Central memory CD8-positive, alpha-beta T cell (primary cell): ENCODE measurements at places on chromosomes 4 and X.

- DNase-seq = no peak
These were observed 34.1 kb downstream of the PRRG1 start for GRCh38 chrX:37383313-37383712.

DNA sequence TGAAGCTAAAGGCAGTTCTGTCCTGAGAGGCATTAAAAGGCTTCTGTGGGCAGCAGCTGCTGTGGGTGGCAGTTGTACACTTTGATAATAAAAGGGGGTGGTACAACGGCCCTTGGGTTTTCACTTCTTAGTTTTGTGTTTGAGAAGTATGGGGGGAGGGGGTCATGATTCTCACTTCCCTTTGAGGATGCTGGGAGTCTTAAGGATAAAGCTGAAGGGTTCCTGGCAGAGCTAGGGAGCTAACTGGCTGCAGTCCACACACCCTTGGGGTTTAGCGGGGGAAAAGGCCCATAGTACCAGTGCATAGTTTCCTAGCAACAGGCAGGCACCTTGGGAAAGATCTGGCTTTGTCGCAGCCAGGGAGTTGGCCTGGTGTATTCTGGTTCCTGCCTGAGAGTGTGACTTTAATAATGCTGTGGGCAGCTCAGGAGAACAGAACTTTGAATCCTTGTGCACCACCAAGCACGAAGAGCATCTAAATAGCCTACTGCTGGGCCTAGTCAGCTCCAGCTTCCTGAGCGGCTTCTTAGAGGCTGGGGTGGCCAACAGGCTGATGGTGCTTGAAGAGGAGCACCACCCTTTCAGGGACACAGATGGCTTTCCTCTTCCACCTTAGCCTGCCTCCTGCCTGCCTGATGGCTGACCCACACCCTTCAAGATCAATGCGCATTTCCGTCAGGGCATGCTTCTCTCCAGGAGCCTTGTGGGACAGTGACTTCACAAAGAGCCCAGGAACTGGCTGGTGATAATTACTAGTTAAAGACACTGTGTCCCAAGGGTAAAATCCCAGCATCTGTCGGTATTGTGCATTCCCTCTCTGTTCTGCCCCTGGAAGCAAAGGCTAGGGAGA lies 12.5 kb downstream of the ZBTB33 start:
- no peak for DNase-seq

- DNase-seq = no peak
These were observed 41.1 kb downstream of the AMMECR1 start for GRCh38 chrX:110276778-110277177.

DNA sequence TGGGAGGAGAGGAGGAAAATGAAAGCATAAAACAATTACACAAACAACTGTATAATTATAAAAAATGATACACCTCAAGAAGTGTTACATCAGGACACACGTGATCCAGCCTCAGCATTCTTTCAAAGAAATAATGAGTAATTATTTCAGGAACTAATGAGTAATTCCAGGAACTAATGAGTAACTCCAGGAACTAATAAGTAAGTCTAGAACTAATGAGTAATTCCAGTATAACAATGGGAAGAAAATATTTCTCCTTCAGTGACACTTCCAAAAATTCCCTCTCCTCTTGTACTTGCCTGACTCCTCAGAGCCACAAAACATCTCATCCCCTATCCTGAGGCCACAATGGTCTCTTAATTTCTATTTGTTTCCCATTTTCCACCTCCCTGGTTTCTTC lies 63.5 kb upstream of the COL25A1 start:
- no peak for DNase-seq

DNA sequence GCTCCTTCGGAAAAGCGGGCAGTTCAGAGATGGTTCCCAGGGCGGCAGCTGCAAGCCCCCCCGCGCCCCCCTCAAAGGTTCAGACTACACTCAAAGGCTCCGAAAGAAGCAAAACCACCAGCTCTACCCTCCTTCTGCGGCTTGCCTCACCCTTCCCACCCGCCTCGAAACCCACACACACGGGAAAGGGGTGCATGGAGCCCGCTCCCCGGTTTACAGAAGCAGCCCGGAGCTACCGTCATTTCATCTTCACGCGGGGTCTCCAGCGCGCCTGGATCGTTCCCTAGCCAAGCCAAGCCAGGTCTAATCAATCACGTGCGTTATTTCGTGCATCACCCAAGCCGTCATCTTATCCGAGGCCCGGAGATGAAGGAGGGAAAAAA lies 1.2 kb downstream of the NLGN4X start:
- no peak for DNase-seq

DNA sequence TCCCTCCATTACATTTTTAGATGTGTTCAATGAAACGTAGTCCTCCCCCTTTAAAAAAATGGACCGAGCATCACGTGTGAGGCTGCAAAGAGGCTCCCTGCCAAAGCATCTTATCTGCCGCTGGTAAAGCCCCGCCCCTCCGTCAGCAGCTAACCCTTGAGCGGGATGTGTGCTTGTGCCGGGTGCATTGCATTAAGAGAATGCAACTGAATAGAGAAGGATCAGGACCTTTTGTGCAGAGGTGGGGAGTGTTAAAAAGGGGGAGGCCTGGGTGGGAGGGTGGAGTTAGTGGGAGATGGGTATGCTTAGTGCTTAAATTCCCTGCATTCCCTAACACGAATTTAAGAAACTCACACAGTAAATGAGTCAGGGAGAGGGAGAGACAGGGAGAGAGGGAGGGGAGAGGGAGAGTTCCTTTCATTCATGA lies 66.0 kb downstream of the TBL1X start:
- DNase-seq = peak; percentile 38

GRCh38 chr4:48340276-48340964 lies 909 bp upstream of the SLAIN2 start:
- no peak for DNase-seq

DNA sequence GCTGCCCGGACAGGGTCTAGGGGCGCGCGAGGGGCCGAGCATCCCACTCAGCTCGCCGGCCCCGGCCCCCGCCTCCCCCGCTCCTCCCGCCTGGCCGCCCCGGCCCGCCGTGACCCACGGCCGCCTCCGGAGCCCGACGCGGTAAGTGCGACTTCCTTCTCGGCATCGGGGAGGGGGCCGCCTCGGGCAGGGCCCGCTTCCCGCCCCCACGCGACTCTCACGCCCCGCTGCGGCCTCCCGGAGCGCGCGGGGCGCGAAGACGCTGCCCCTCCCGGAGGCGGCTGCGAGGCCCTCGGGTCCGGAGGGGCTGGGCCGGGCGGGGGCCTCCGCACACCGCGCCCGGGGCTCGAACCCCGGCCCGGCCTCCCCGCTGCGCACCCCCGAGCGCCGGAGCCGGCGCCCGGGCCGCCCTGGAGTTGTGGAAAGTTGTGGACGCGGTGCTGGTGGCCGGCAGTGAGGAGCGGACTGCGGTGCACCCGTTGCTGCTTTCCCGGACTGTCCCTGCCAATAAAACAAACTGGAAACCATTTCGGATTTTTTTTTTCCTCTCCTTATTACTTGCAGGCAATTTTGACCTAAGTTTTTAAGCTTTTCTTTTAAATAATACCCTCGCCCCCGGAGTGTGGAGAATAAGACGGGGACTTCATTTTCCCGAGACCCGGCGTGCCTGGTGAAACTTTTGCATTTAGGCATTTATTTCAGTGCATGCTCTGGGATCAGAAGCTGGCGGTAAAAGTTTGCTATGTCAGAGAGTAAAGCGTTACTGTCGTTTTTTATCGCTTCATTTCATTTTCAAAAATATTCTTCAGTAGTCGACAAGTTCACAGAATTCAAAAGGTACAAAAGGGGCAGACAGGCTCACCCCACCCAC lies 13.0 kb upstream of the TMEM156 start:
- DNase-seq = peak; percentile 25

- DNase-seq = no peak
These were observed 116.5 kb downstream of the CFAP299 start for GRCh38 chr4:80452055-80452454.

DNA sequence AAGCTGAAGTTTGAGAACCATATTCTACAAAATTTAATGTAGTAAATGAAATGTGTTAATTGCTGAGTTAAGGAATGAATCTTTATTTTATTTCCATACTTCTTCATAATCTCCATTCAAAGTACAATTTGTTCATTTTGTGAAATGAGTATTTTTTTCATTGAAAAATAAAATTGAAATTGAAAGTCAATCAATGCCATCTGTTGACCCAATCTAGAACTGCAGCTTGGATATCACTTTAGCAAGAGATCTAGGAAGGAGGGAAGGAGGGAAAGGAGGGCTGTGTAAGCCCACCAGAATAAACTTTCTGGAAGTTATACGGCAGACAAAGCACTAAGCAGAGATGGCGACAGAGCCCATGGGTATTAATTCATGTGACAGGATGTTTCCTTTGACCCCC lies 128.4 kb downstream of the ZMAT1 start:
- DNase-seq = no peak

DNA sequence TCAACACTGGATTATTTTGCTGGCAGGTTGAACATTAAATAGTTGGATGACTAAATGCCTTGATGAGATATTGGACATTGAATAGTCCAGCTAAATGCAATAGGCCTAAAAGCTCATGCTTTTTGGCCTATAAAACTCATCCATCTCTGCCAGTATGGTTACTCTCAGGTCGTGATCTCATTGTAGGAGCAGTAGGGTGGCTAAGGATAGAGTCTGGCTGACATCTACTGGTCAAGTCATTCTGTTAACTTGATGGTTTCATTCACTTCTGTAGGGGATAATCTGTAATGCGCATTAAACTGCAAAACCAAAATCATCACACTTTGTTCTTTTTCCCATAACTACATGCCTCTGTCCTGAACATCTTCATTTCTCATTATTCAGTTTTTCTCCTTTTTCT lies 227.0 kb downstream of the DKK2 start:
- DNase-seq = no peak

DNA sequence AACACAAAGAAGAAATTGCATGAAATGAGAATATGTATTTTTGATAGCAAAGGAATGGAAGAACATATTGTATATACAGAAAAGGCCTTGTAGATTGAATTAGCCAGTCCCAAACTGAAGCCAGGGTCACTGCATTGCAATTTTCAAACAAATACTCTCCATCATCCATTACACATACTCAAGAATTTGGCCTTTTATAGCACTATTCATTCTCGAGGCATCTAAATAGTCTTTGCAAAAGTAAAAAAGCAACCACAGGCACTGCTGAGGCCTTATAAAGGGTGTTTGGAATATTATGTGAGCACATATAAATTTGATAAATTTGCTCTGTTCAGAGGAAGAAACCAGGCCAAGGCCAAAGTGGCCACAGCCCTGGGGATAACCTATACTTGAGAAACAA lies 123.0 kb downstream of the ZNF827 start:
- DNase-seq = no peak

GRCh38 chrX:136047016-136047642 lies 61.9 kb downstream of the SLC9A6 start:
- no peak for DNase-seq
